ENCODE measurements at places on chromosomes 2 and 18.
A peak's percentile ranks its signal among the peaks of the same experiment; 100 is the strongest.

DNA sequence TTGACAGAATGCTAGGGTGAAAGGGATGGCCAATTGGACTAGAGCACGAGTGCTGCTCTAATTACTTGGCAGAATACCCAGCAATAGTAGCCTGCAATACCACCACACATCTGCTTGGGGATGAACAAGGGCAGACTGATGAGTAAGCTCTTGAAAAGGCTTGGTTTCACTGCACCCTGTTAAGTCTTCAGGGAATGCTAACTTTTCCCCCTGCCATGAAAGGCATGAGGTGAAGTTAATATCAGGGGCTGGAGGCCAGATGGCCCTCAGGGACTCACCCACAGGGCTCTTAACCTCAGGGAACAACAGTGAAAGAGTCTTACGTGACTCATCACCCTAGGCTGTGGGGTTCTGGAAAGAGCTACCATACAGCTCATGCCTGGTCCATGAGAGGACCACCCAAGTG, 51.7 kb upstream of the MYL1 start:
- no peak for DNase-seq

- DNase-seq = no peak
Measured at GRCh38 chr2:149899390-149899789, 311.8 kb upstream of the MMADHC start.

GRCh38 chr2:73984922-73985307, 205 bp downstream of the TET3 start:
- DNase-seq = no peak

DNA sequence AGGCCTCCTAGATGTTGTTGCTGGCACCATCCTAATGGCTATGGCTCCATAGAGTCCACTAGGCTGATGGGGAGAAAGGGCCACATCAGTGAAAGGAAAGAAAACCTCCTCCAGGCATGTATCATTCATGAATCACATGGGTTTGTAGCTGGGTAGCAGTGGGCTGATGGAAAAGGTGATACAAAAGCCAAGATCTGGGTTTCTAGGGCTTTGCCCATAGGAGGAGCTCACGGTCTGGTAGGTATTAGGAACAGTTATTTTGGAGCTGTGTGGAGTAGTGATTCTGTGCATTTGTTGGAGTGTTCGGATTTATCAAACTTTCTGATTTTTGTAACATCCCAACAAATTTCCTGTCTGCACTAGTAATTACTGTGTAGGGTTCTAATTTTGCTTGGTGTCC, 259.2 kb downstream of the SLC4A3 start:
- DNase-seq = peak; percentile 30

DNA sequence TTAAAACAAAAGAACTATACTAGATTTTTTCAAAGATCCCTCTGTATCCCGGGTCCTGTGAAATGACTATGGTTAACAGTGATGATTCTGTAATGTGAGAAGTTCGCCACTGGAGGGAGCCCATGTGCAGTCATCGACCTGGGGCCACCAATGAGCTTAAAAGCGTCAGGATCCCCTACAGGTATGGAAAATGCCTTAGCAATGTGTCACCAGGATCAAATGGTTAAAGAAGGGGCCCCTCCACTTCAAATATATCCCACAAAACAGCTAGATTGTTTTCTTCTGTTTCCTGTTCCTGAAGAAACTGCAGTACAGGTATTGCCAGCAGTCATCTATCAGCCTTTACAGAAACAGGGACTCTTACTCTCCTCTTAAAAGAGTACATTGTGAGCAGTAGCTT, 15.3 kb downstream of the CHRNA1 start:
- peak; percentile 68 for DNase-seq

- DNase-seq = no peak
Measured at GRCh38 chr2:184599054-184599871, 934 bp downstream of the ZNF804A start.

Data from HTR-8/SVneo (cell line).